CD4-positive, alpha-beta T cell treated with Interferon gamma for 1 hour (primary cell): ENCODE measurements at places on chromosomes 3 and 15.

DNA sequence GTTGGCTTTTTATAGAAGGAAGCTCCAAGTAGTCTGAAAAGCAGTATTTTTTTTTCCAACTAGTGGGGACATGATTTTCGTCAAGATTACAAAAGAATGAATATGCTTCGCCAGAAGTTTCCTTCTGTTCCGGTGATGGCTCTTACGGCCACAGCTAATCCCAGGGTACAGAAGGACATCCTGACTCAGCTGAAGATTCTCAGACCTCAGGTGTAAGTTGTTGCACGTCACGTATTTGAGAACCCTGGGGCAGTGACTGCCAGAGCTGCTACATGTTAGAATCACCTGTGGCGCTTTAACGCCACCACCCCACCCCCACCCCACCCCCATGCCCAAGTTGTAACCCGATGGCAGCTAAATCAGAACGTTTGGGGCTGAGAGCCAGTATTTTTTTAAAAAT lies 52.2 kb downstream of the BLM start:
- DNase-seq = no peak

GRCh38 chr3:49358884-49359225 lies 702 bp upstream of the GPX1 start:
- no peak for DNase-seq

GRCh38 chr15:81751256-81751655 lies 294.6 kb downstream of the MEX3B start:
- DNase-seq = no peak

- no peak for DNase-seq
These were observed 178.5 kb downstream of the APBA2 start for GRCh38 chr15:29064290-29064689.

DNA sequence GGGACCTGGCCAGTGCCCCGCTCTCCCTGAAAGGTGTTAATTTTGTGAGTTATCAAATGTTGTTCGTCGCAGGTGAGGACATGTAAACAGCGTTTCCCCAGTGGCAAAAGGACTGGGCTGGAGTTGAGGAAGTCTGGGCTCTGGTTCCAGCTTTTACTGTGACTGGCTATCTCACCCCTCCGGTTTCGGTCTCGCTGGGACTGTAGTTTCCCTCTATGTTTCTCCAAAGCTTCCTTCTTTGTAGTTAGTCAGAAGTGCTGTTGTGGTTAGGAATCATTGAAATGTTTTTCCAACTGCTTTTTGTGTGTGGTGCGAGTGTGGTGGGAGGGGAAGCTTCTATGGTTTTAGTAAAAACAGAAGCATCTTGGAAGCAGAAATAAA lies 990 bp upstream of the CLDN1 start:
- no peak for DNase-seq

DNA sequence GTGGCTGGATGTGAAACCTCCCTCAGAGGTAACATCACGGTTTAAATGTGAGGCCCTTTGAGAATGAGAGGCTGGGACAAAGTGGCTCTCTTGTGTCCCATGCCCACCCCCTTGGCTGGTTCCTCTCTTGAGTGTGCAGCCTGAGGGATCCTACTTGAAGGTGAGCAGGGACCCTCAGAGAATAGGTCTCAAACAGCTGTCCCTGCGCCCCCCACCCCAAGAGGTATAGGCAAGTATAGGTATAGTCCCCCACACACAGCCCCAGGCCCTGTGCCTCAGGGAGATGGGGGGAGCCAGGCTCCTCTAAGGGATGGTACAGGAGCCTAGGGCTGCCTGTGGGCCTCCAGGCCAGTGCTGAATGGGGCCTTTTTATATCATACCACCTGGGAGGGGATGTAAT lies 61.9 kb downstream of the ISG20 start:
- no peak for DNase-seq

DNA sequence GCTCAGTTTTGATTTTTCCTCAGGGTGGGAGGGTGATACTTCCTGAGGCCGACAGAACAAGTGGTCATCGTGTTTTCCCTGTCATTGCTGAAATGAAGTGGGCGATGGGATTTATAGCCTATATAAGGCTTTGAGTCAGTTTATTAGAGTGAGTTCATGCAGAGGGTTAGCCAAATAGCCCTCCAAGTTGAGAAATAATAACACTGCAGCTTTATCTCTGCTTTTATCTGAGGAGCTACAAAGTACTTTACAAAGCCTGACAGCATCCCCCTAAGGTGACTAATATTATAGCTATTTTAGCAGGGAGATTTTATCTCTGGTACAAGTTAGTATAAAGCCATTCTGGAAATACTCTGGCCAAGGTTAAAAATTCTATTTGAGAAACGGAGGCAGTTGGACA lies 389.6 kb downstream of the MFSD1 start:
- DNase-seq = no peak

DNA sequence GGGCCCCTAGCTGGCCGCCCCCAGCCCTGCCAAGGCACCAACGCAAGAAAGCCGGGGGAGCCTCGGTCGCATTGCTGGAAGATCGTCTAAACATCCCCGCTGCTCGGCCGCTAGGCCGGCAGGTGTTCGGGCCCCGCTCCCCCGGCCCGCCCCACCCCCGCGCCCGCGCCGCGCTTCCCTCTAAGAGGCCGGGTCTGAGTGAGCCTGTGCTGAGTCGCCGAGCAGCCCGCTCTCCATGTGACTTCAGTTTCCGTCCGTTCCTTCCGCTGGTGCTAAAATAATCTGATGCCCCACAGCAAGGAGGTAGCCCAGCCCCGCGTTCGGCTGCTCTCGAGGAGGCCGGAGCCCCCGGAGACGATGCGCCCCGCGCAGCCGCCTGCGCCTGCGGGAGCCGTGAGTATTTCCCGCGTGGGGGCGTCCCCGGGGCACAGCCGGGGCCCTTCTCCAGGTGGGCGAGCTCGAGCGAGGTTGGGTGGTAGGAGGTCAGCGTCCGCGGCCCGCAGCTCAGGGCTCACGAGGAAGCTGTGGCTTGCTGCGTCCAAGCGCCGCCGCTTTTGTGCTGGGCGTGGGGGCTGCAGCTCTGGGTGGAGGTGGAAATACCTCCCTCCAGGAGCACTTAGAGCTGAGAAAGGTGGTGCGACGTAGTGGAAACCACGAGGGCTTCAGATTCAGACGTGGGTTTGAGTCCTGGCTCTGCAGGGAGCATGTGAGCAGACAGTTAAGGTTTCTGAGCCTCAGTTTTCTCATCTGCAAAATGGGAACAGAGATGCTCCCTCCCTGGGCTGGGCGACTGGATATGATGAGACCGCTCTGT lies at the start of gene NRROS:
NRROS (plus strand) TSS at position 212 of the 814 bp plus-strand sequence. CDS start 14,846 bp downstream, outside the sequence.
- peak; percentile 75 for DNase-seq

DNA sequence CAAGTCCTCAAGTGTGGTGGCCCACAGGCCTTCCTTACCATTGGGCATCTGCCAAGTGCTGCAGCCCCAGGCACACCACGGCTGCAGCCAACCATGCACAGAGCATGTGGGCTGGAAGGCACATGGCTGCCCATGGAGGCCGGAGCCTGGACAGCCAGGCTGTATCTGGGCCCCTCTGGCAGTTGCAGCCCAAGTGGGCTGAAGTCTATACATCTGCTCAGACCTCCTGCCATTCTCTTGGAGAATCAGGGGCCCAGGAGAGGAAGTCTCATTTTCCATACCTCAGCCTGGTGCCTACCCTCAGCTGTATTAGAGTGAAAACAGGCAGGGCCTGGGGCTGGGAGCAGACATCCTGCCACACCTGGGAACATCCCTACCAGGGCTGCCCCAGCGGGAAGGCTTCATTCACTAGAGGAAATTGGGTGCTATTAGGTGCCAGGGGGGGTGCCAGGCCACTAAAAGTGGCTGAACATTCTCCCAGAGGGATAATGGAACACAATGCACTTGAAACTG lies 48.0 kb upstream of the SLCO2A1 start:
- DNase-seq = no peak

- no peak for DNase-seq
These were observed 50.0 kb upstream of the TSC22D2 start for GRCh38 chr3:150357923-150358607.

- DNase-seq = no peak
These were observed 4.7 kb downstream of the RNF111 start for GRCh38 chr15:58992181-58992580.

DNA sequence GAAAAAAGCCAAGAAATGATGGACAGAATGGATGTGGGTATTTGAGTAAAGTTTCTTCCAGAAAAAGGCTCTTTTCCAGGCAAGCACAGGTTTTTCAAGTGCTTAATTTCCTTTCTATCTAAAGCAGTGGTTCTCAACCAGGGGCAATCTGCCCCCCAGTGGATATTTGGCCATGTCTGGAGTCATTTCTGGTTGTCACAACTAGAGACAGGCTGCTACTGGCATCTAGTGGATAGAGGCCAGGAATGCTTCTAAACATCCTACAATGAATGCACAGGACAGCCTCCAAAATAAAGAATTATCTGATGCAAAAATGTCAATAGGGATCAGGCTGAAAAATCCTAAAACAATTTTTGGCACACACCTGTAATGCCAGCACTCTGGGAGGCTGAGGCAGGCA lies 23.9 kb downstream of the SEC22C start:
- peak; percentile 23 for DNase-seq

- no peak for DNase-seq
These were observed 11.9 kb downstream of the GPR176 start for GRCh38 chr15:39908186-39908585.

DNA sequence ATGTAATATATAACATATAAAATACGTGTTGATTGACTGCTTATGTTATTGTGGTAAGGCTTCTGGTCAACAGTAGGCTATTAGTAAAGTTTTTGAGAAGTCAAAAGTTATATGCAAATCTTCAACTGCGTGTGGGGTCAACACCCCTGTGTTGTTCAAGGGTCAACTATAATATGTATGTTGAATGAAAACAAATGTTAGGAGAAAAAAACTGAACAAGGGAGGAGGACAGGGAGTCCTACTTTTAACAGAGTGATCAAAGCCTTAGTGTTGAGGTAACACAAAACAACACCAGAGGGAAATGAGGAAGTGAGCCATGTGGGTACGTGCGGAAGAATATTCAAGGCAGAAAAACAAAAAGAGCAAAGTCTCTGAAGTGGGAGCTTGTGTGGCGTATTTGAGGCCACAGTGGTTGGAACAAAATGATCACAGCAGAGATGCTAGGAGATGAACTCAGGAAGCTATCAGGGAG lies 62.5 kb downstream of the SFMBT1 start:
- DNase-seq = peak; percentile 41

DNA sequence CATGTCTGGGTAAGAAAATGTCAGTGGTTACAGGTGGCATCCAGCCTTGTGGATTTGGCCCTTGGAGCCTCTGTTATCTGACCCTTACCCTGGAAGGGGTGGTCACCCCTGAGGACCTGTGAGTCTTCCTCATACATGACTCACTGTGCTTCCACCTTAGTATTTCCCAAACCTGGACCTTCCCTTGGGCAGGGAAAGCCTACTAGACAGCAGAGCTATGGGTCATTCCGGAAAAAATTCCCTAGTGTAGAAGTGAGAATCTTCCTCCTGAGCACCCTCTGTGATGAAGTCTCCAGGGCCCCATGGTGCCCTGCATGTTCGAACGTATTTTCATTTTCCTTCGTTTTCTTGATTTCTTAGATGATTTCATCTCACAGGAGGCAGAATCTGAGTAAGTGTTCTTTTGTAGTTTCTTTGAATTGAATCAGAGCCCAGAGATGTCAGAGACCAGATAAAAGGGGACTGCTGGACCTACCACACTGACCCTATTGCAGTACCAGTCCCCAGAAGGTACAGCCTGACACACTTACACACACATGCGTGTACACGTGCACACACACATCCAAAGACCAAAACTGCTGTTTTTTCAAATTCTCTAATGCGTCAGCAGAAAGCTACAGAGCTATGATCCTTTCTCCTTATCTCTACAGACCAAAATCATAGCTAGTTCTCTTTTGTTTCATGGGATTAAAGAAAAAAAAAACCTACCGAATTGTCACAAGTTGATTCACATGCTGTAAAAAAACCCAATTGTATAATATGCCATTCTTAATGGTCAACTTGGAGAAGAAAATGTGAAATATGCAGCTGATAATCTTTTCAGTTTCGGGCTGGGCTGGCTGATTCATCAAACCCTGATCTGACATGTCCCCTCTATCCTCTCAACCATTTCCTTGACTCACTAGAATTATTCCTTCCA lies 50.5 kb upstream of the ARHGEF3 start:
- no peak for DNase-seq

- DNase-seq = peak; percentile 7
These were observed 3.8 kb downstream of the PKM start for GRCh38 chr15:72227192-72227586.

- no peak for DNase-seq
These were observed 444.2 kb upstream of the GOLIM4 start for GRCh38 chr3:168539909-168540308.

DNA sequence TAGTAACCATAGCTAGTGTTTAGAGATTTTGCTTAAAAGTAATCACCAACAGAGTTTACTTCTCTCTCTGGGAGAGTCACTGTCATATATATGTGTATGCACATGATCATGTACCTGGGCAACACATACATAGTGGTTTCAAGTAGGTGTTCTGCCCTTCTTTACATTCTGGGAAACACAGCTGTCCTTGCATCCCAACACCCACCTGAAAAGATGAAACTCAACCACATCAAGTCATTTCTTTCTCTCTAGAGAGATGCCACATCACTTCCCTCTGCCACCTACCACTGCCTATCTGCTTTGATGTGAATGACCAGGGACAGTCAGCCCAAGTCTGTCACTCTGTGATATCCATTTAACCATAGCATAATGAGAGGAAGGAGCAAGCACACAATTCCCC lies 155.8 kb upstream of the GADL1 start:
- no peak for DNase-seq

- DNase-seq = no peak
These were observed 13.1 kb downstream of the MKRN2OS start for GRCh38 chr3:12532182-12532581.

DNA sequence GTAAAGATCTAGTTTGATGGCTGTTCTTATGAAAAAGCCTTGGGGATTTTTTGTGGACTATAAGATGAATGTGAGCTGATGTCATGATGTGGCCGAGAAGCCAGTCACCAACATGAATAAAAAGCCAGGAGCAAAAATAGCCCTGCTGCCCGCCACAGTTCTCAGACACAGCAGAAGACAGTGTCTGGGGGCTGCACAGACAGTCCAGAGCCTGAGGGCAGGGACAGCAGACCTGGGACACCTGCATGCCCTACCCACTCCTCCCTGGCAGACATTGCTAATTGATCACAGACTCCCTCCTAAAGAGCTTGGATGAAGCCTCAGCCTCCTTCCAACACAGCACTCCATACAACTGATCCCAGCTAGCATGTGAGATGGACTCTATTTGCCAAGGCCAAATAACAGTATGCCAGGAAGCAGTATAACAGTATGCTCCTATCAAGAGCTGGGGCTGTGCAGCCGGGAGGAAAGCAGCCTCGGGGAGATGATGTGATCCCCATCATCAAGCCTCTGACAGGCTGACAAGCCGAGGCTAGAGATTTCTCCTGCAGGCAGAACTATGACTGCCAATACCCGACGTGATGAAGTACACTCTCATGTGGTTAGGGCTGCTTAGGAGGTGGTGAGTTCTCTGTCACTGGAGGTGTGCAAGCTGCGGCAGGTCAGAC lies 105.4 kb upstream of the RPL32 start:
- no peak for DNase-seq

DNA sequence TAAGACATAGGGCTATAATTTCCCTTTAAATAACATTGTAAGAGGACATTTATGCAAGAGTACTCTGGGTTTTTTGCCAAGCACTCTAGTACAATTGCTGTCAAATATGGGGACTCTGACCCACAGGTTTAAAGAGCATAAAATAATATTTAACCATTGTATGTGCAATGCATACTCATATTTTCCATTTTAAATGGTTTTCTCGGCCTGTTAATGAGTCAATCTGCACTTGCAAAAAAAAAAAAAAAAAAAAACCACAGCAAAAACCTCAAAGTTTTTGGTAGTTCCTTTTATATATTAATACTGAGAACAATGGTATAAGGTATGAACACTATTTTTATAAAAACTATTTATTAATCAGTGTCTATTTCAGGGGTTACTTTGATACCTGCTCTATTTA lies 304.0 kb upstream of the CBLB start:
- DNase-seq = no peak
